ENCODE measurements at places on chromosomes 7 and 10.
A peak's percentile ranks its signal among the peaks of the same experiment; 100 is the strongest.

DNA sequence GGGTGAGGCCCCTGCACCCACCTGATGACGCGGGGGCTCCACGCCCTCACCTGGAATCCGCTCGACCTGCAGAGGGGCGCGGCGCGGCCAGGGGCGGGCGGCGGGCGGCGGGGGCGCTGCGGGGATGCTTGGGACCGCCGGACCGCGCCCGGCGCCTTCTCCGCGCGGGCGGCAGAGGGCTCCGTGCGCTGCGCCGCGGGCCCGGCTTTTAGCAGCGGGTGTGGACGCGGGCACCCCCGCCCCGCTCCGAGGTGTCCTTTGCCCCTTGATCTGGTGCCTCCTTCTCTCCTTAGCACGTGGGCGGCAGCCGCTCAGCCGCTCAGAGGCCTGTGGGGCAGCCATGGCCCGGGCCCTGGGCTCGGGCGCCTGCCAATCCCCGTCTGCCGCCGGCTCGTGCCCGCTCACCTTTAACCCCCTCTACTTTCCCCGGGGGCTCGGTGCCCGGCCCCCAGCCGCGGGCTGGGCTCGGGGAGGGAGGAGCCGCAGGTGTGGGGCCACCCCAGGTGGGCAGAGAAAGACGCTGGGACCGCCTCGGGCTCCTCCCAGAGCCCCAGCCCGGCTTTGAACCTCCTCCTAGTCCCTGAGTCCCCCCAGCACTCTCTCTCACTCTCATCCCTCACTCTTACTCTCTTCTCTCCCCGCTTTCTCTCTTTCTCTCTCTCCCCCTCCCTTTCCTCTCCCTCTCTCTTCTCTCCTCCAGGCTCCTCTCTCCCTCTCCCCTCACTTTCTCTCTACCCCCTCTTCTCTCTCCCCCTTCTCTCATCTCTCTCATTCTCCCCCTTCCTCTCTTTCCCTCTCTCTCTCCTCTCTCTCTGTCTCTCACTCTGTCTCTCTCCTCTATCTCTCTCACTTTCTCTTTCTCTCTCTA lies 19.7 kb upstream of the VPS37D start:
- no peak for DNase-seq

DNA sequence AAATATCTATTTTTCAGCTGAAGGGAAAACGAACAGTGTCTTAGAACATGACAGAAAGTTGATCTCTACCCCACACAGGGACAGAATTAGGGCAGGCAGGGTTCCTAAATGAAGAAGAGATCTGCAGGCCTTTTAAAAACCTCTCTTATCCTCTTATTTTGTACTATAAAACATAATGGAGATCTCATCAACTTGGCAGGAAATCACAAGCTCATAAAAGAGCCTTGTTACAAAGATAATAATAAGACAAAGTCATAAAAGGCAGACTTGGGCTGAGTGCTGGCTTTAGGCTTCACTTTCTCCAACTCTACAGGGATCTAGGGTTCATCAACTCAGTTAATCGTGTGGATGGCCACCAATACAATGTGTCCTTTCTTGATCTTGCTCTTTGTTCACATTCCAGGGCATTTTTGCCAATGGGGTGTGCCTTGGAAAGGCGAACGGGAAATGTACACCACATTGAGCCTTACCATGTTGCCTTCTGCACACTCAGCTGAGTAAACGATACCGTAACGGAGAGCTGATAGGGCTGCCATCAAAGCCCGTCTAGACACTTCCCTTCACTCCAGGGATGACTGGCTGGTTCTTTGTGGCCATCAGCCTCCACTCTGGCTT lies 7.1 kb upstream of the TEX36 start:
- DNase-seq: no peak

DNA sequence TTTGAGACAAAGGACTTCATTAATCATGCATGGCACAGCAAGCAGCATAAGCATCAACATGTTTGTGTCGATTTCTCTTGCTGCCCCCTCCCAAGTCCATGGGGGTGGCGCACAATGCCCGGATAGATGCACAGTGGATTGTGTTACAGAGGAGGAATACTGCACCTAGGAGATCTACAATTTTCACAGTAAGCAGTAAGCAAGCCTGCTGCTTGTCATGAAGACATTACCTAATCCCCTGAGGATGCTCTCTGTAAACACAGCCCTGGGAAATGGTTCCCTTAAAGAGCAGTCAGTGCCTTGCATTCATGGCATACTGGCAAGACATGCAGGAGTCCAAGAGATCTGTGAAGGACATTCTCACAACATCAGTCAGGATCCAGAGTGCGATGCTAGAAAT lies 137.7 kb downstream of the ETV1 start:
- DNase-seq: no peak

- no peak for DNase-seq
These were observed 243.5 kb upstream of the TCF7L2 start for GRCh38 chr10:112706577-112706976.

DNA sequence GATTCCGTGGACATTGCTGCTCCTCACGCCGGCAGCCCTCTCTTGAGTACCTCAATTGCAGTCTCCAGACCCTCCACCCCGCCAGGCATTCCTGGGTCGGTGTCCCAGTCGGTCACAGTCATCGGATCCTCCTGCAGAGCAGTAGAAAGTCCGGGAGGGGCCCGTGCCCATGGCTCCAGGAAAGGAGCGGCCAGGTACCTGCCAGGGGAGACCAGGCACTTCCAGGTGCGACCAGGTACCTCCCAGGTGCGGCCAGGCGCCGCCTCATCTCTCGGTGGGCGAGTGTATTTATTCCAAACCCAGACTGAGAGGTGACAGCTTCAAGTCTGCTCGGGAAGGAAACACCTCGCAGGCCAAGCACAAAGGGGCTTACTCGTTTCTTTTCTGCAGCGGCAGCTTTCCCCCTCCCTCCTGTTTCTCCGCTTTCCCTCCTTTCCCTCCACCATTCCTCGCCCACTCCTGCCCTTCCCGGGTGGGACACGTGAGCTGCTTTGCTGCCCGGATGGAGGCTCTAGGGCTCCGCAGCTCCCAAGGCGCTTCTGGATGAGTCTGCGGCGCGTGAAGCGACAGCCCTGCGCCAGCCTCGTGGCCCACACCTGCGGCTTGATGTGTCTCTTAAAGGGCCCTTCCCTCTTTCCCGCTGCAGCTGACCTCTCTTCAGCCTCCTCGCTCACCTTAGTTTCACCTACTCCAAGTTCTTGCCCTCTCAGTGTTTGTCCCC lies 39.4 kb upstream of the AGK start:
- peak; percentile 29 for DNase-seq

DNA sequence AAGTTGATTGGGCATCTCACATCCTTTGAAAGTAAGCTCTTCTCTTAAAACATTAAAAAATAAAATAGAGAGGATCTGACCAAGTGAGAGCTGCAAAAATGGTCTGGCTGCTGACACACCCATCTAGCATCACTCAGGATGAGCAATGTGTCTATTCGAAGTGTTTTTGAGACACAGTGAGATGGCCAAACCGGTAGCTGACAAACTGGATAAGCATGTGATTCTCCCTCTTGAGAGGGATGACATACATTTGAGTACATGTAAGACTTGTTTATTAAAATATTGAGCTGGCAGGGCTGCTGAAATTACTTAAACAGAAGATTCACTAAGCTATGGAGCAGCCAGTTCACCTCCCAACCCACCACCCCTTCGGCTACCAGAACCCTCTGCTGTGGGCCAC lies 333.9 kb downstream of the ADRA2A start:
- no peak for DNase-seq
